Activated CD4-positive, alpha-beta T cell treated with anti-CD3 and anti-CD28 coated beads, Interleukin-2, amount 10 ng/mL, durations not matched to agents 7 days and 5 days (primary cell): ENCODE measurements at places on chromosomes 7 and 10.

- no peak for DNase-seq
These were observed 133.1 kb upstream of the PPP1R3A start for GRCh38 chr7:114051871-114052331.

DNA sequence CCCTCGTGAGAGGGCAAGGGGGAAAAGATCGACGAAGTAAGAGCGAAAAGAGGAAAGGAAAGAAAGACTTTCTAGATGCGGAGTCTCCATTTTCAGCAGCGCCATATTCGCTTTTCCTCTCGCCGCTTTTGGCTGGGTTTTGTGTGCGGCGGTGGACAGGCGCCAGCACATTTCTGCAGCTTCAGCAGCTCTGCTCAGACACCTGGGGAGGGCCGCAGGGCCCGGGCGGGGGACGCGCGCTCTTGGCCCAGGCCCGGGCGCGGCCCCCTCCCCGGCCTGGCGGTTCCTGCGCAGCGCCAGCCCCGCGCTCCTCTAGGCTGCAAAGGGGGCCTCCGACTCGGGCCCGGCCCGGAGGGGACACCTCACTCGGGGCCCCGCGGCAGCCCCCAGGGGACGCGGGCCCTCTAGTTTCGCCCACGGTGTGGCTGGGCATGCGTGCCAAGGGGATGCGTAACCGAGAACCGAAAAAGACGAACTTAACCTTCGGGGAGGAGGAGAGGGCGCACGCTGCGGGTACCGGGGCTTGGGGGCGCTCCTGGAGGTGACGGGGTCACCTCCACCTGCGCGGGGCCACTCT is 34.5 kb upstream of the EBLN1 start:
- DNase-seq: peak; percentile 39

- no peak for DNase-seq
These were observed 3.1 kb upstream of the INPP5A start for GRCh38 chr10:132534391-132535064.

GRCh38 chr7:101058355-101058754 is 26.9 kb upstream of the TRIM56 start:
- peak; percentile 65 for DNase-seq

DNA sequence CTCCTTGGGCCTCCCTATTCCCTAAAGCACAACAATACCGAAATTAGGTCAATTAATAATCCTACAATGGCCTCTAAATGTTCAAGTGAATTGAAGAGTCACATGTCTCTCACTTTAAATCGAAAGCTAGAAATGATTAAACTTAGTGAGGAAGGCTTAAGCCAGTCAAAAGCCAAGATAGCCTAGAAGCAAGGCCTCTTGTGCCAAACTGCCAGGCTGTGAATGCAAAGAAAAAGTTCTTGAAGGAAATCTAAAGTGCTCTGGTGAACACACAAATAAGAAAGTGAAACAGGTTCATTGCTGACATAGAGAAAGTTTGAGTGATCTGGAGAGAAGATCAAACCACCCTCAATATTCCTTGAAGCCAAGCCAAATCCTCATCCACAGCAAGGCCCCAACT is 57.2 kb downstream of the SLC29A4 start:
- DNase-seq: no peak

DNA sequence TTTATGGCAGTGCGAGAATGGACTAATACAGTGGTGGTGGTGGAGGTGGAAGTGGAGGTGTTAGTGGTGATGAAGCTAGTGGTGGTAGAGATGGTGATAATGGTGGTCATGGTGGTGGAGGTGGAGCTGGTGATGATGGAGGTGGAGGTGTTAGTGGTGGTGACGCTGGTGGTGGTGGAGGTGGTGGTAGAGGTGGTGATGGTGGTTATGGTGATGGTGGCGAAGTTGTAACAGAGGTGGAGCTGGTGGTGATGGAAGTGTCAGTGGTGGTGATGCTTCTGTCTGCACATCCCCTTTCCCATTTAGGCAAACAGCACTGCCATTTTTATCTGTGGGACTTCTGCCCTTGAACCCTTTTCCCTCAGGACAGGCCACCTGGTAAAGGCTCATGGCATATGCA is 7.4 kb upstream of the PTPRN2 start:
- DNase-seq: no peak

- no peak for DNase-seq
These were observed 110.8 kb downstream of the HIBADH start for GRCh38 chr7:27551803-27552400.

DNA sequence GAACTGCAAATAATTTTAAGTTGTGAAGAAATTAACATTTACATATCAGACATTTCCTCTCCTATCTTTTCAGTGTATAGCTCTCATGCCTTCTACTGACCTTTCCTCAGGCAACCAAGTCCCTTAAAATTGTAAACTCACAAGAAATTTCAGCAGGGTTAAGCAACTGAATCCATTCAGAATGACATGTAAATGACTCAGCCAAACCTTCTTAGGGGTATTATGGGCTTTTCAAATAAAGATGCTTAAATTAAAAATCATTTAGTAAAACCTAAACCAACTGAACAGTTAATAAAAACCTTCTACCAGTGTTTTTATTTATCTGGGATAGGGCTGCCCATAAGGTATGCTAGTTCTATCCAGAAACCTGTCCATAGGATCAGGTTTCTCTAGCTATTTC is 20.7 kb downstream of the WAPL start:
- DNase-seq: no peak

DNA sequence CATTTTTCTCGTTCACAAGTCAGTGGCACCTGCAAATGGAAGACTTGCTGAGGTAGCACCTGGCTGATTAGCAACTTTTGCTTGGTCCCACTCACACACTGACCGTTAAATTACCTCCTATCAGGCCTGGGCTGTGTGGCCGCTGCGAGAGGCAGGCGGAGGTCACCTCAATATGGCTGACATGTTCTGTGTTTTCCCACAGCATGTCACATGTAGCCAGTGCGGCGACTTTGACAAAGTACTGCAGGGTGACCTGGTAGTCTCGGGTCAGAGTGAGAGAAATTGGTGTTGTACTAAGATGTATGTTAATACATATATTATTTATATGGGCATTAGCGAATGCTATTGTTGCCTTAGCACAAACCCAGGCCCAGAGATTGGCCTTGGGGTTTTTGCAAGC is 307.5 kb downstream of the LRMDA start:
- DNase-seq: no peak

- DNase-seq: no peak
These were observed 43.9 kb downstream of the DOCK1 start for GRCh38 chr10:126949161-126949503.

DNA sequence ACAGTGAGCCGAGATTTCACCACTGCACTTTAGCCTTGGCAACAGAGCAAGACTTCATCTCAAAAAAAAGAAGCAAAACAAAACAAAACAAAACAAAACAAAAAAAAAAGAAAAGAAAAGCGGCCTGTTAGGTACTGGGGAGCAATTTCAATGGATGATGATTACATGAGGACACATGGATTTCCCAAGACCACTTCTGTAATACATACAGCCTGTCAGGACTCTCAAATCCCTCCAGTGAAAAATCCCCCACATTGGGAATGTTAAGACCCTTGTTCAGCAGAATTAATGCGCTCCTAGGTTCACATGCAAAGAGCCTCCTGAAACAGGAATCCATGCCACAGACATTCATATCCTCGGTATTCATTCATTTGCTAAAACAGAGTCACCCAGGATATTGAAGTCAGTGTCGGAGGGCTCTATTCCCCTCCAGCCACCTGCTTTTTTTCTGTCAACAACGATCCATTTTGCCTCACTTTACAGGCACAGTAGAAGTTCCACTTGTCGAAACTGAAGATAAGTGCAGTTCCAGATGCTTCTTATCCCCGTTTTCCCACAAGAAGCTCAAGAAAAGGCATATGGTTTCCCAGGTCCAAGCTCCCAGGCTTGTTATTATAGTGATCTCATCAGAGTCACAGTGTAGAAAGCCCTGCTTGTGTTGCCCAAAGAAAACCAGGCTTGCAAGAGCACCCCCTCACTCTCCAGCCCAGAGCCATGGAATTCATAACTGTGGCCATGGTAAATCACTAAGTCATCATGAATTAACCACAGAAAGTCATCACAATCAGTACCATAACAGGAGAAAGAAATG is 20.2 kb downstream of the SLC16A12 start:
- DNase-seq: no peak

- no peak for DNase-seq
These were observed 269.0 kb upstream of the PHF14 start for GRCh38 chr7:10704653-10705052.

GRCh38 chr10:25697412-25697811 is 236.6 kb upstream of the MYO3A start:
- no peak for DNase-seq

GRCh38 chr10:87053111-87053510 is 33.0 kb downstream of the FAM25A start:
- no peak for DNase-seq

GRCh38 chr7:15795393-15795792 is 108.9 kb upstream of the MEOX2 start:
- no peak for DNase-seq

- no peak for DNase-seq
These were observed 36.8 kb downstream of the PWWP2B start for GRCh38 chr10:132433671-132434340.

GRCh38 chr10:34076443-34076842 is 738.7 kb downstream of the PARD3 start:
- no peak for DNase-seq

- no peak for DNase-seq
These were observed 511.4 kb upstream of the GALNT17 start for GRCh38 chr7:70620333-70621055.

GRCh38 chr7:2862831-2863361 is 18.8 kb upstream of the GNA12 start:
- no peak for DNase-seq

DNA sequence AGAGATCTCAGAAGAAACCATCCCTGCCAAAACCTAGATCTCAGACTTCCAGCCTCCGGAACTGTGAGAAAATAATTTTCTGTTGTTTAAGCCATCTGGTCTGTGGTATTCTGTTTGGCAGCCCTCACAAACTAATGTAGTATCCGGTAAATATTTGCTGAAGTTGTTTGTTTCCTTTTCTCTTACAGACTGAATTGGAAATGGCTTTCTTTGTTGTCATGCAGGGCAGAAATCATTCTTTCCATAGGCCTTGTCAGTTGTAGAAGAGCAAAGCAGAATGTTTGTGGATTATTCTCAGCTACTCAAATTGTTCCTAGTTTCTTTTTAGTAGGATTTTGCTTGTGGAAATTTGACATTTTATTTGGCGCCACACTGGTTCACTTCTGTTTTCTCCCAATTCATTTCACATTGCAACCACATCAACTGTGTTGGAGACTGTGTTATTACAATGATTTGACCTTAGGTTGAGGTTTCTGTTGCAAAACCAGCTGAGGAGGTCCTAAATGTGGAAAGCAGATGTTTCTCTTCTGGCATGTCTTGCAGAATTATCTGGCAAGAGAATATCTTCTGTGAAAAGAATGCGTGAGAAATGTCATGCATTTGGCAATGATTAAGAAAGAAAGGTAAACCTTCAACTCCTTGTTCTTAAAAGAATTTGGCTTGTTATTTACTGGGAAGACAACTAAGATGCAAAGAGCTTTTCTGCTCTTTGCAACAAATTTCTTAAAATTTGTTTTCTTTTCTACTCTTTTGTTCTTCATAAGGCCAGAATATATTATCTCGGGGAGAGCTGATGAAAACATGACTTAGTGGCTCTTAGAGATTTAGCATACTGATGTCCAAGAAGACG is 25.8 kb downstream of the ACTA2 start:
- no peak for DNase-seq

DNA sequence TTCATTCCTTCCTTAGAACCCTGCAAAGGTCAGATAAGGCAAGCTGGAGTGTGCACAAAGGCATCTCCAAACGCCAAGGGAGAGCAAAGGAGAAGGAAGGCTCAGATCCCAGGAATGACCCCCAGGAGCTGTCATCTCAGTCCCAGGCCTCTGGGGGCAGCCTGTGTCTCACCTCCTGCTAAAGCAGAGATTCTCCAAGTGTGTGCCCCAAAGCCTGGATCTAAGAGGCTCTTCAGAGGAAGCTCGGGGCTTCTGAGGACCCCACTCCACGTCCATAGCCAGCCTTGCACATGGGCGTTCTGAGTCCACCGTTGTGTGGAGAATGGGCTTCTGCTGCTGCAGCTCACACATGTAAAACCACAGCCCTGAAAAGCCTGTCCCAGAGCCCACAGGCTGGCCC is 5.1 kb upstream of the GRID1 start:
- DNase-seq: no peak

- DNase-seq: no peak
These were observed 21.0 kb downstream of the SLC13A4 start for GRCh38 chr7:135706858-135707569.

DNA sequence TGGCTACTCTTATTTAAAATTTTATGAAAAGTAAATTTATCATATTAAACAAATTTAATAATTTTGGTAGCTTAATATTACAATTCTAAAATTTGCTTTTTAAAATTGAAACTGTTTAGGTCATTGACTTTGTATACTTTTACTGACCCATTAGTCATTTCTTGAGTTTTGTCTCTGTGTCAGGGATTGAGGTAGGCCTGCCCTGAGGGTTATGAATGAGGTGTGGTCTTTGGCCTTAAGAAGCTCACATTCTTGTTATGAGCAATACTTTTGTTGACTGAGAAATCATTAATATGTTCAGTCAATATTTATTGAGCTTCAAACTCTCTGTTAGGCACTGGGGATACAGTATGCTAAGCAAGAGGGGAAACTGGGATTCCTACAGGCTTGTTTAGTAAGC is 47.0 kb upstream of the RPA3 start:
- DNase-seq: no peak

DNA sequence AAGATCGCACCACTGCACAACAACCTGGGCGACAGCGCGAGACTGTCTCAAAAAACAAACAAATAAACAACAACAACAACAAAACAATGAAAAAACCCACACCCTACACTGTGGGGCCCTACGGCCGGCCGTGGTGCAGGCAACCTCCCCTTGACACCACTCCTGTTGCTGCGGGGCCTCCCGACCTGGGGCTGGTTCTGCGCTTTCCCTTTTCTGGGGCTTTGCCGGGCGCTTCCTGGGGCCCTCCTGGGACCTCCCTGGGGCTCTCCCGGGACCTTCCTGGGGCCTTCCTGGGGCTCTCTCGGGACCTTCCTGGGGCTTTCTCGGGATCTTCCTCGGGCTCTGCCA is 46.6 kb downstream of the INSIG1 start:
- DNase-seq: no peak

DNA sequence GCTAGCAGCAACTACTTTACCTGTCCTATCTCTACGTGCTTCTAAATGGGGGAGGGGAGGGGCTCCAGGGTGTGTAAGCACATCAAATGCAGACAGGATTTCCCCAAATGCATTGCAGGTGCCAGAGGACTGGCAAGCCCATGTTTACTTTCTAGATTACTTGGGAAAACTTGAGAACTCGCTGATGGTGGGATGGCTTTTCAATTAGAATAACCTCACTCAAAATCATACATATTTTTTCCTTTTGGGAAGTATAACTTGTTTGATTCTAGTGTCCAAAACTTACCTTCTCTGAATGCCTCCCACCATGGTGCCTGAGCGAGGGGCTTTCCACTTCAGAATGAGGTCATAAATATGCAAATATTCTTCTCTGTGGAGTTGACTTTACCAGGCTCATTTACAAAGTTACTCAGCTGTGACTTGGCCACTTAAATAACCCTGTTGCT is 191.3 kb upstream of the RHOBTB1 start:
- DNase-seq: no peak

DNA sequence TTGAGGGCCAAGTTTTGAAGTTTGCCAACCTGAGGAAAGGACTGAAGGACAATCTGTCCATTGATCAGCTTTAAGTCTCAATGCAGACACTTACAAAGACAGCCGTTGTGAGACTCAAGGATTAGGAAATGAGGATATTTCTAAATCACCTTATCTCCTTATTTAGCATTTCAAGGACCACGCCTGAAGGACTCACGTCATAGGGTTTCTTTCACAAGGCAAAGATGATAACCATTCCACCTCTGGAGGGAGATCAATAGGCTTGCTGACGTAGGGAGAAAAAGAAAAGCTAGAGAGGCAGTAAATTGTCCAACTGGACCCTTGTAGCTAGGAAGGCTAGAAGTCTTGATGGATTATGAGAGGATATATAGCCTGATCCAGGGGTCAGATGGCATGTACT is 3.3 kb upstream of the ASB4 start:
- no peak for DNase-seq
